ENCODE measurements at places on chromosomes 5 and 9.

GRCh38 chr5:166377756-166378155 is 1913.7 kb upstream of the WWC1 start:
- DNase-seq: no peak

DNA sequence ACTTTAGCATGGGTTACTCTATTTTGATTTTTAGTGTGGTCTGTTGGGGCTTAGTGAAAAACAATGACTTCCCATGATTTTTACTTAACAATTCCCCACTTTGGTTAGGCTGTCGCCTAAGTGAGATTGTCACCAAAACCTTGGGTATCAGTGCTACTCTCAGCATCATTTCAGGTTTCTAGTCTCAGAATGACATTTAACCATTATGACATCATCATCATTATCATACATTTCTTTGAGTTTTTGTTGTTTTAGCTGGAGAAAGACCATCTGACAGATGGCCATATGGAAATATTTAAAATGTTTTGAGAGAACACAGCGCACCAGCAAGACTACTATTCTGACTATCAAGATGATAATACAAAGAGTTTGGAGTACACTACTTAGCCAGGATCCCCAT is 551.0 kb upstream of the PTPRD start:
- no peak for DNase-seq

DNA sequence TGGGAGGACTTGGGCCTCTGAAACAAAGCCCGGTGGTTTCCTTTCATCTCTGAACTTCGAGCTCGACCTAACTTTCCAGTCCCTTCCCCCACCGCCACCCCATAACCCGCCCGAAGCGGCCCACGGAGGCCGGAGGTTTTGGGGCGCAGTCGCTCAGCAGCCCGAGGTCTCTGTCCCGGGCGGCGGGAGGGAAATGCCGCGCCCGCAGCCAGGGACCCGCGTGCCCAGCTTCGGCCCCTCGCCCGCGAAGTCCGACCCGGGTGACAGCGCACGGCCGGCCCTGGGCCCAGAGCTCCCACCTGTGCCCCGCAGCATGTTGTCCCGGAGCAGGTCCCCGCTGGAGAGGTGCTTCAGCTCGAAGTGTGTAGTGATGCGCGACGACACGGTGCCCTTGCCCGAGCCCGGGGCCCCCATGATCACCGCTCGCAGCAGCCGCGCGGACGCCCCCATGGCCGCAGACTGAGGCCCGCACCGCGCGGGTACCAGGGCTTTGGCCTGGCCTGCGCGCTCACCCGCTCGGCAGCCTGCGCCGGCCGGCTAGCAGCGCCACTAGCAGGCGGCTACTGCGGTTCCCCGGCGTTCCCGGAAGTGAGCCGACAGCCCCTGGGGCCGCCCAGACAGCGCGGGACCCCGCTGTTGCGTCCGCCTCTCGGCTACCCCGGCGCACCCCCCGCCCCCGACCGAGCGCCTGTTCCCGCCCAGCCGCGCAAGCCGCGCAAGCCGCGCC is at the start of gene AK3:
Gene AK3 (minus strand): TSS at position 565 of the 727 bp plus-strand sequence. CDS start 115 bp downstream, at position 450.
- DNase-seq: peak; percentile 86

DNA sequence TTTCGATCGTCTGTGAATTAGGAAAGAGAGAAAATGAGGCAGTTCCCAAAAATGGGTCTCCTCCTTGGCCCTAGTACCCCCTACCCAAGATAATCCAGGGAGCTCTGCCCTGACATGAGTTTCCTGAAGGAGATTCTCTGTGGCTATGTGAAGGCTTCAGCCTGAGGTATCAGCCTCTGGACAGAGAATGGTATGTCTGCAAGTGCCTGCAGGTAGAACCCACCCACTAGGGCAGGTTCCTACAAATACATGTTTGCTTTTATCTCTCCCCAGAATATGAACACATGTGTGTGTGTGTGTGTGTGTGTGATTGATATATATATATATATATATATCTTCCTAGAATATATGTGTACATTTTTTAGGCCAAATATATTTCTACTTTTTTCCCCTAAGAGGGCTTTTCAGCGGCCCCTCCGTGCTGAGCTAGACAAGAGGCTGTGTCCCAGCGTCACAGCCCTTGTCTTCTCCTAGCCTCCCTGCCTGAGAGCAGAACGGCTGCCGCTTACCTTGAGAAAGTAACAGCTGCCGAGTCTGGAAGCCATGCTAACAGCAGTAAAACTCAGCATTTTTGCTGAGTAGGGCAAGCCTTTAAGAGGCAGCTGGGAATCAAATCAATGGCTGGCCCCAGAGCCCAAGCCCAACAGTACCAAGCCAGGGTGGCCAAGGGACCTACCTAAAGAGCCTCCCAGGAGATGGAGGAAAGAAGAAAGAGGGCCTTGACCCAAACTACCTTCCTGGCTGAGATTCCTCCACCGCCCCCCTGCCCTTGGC is 2.1 kb downstream of the BRINP1 start:
- DNase-seq: no peak

GRCh38 chr9:3836011-3836410 is 310.2 kb upstream of the RFX3 start:
- DNase-seq: no peak

- DNase-seq: no peak
Observed at GRCh38 chr5:122151640-122152039, 22.3 kb downstream of the ZNF474 start.

GRCh38 chr5:146515473-146516150 is 378 bp downstream of the GPR151 start:
- DNase-seq: peak; percentile 9

DNA sequence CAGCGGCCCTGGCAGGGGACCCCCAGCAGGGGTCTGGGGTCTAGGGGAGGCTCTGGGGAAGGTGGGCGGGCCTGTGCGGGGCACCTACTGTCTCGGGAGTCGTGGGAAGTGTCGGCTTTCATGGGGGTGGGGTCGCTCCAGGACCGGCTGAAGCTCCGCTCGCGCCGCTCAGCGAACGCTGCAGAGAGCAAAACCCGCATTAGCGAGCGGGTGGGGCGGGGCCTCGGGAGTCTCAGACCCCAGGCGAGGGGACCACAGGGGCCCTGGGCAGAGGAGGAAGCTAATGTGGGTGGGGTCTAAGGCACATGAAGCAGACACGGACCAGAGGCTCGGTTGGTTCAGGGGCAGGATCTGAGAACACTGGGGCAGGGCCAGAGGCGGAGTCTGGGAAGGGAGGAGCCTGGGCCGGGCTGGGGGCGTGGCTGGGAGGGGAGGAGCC is 5.5 kb downstream of the NSMF start:
- DNase-seq: no peak

Data from KBM-7 (cell line).